ENCODE measurements at places on chromosomes 12 and 14.

- DNase-seq: no peak
These were observed 53.2 kb downstream of the ATG2B start for GRCh38 chr14:96309896-96310330.

DNA sequence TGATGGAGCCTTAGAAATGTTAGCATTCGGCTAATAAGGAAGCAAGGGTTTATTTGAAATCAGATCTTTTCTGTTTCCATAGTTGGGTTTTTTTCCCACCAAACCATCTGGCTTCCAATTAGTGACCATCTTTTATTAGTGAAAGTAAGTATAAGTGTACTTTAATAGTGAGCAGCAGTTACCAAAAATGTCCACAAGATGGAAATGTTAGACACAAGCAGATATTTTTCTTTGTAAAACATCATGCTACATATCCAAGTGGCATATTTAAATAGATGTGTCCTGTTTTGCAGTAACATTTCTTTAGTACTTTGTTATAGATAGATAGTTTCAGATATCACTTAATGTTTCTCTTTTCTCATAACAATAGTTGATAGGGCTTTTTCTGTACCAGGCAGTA is 28.8 kb downstream of the YEATS4 start:
- DNase-seq: no peak

DNA sequence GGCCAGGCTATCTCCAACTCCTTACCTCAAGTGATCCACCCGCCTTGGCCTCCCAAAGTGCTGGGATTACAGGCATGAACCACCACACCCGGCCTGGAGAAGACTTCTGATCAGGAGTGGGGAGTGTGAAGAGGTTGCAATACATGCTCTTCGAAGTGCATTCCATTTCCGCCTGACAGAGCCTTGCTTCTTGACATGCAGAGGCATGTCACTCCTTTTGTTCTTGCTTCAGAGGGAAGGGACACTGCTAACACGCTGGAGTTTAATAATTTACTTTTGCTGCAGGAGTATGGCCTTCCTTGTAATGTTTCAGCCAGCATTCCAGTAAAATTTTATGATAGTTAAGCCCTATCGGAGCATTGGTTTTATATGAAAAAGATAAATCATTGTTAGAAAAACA is 74.9 kb downstream of the SLC25A47 start:
- DNase-seq: no peak

GRCh38 chr12:14981049-14981448 is 8.2 kb downstream of the PDE6H start:
- no peak for DNase-seq

DNA sequence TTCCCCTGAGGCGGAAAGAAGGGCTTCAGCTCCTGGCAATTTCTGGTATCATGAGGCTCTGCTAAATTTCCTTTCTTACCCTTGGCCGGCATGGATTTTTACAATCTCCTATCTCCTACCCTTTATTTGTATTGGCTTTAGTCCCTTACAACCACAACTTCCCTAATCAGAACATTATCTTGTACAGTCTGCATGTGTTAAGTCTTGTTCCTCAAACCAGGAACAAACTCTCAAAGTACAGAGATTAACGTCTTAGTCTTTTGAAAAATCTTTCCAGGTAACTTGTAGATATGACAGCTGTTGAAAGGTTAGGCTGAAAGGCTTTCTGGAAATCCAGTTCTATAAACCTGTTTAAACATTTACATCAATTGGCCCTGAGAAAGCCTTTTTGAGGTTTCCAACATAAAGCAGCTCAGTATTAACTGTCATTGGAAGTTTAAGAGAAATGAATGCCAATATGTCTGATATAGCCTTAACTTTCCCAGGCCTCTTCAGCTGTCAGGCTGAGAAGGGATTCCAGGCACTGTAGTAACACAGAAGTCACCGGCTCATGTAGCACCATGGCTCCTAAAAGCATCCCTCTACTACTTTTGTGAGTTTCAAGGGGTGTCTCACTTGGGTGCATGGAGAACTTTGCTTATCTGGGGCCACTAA is 360.5 kb downstream of the FUT8 start:
- DNase-seq: no peak

DNA sequence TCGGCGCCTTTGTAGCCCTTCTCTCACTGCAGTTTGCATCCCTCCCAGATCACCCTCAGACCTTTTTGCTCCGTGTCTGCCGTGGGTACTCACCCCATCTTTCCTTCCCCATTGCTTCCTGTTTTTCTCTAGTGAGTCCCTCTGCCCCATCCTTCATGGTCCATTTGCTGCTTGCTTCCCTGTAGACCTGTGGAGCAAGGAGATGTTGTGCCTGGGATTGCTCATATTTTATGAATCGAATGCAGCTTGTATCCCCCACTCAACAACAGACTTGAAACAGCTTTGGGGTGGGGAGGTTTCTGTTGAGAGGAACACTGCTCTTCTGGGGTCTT is 661 bp downstream of the DENR start:
- DNase-seq: no peak

DNA sequence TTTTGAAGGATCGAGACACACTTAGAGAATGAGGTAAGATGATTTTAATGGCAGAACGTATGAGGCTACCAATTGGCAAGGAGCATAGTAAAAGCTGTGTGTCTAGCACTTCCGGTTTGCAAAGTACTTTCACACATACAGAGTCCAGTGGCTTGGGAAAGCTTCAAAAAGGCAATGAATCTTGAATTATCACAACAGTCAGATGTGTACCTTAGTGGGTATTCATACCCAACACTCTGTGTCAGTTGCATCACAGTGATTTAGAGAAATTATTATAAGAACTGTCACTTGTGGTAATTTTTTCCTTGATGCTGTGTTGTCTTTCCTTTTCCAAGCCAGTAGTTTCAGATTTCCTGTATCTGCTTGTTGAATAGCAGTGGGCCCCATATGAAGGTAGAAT is 424.1 kb downstream of the PCNX1 start:
- no peak for DNase-seq

GRCh38 chr12:11896417-11896929 is 174.3 kb upstream of the BCL2L14 start:
- DNase-seq: no peak

Data from activated naive CD4-positive, alpha-beta T cell treated with anti-CD3 and anti-CD28 coated beads, Interleukin-2, amount 50 U/mL, for 72 hours (primary cell).